ENCODE measurements at places on chromosomes 7 and 10.

GRCh38 chr10:105974803-105975456 is 1189.6 kb downstream of the SORCS1 start:
- no peak for DNase-seq

DNA sequence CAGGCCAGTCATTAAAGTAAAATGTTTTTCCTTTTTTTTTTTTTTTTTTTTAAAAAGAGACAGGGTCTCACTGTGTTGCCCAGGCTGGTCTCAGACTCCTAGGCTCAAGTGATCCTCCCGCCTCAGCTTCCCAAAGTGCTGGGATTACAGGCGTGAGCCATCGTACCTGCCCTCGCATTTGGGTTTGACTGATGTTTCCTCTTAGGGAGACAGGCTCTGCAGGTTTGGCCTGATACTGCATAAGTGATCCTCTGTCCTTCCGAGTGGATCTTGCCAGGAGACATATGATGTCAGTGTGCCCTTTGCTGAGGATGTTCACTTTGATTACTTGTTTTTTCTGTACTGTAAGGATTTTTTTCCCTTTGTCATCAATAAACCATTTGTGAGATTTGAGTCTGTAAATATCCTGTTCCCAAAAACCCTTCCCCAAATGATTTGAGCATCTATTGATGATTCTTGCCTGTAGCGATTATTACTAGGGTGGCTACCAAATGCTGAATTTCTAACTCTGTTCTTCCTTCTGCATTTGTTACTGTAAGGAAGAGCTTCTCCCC is 19.7 kb downstream of the LIMK1 start:
- no peak for DNase-seq

GRCh38 chr7:25454562-25455041 is 226.3 kb upstream of the NPVF start:
- DNase-seq, result no peak

- no peak for DNase-seq
Observed at GRCh38 chr10:68333058-68333395, 299 bp upstream of the PBLD start.

- DNase-seq, result no peak
Observed at GRCh38 chr7:147438216-147438615, 1152.3 kb upstream of the C7orf33 start.

DNA sequence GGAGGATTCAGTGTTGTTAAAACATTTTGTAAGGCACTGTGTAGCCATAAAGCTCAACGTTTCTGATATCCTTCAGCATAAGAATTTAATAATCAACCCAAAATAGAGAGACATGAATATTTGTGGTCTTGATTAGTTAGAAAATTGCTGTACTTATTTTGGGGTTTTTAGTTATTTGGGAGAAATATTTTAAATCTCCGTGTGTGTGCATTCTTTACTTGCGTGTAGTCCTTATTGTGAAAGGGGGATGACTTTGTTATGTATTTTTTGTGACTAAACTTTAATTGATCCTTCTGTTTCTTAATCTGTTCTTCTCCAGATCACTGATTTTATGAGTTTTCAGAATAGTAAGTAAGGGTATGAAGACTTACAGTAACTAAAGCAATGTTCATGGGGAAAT is 81.2 kb downstream of the ZNRF2 start:
- DNase-seq, result no peak

GRCh38 chr7:114412548-114412947 is 2.1 kb upstream of the FOXP2 start:
- no peak for DNase-seq

DNA sequence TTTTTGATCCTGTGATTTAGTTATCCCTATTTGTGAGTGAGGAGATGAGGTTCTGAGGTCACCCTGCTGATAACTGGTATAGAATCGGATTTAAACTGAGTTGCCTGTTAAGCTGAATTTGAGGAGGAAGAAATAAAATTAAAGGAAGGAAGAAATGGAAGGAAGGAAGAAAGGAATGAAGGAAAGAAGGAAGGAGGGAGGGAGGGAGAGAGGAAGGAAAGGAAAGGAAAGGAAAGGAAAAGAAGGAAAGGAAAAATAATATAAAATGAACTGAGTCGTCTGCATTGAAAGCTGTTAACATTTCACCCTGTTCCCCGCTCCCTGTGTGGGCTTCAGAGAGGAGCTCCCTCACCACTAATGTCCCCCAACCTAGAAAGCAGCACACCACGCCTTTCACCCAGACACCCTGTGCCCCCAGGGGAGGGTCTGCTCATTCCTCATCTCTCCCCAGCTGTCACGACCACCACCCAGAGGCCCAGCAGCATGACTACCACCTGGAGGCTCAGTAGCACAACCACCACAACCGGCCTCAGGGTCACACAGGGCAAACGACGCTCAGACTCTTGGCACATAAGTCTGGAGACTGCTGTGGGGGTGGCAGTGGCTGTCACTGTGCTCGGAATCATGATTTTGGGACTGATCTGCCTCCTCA is 16.3 kb downstream of the PILRA start:
- DNase-seq, result no peak

- DNase-seq, result no peak
Observed at GRCh38 chr10:98417481-98417959, 2.5 kb upstream of the PYROXD2 start.

DNA sequence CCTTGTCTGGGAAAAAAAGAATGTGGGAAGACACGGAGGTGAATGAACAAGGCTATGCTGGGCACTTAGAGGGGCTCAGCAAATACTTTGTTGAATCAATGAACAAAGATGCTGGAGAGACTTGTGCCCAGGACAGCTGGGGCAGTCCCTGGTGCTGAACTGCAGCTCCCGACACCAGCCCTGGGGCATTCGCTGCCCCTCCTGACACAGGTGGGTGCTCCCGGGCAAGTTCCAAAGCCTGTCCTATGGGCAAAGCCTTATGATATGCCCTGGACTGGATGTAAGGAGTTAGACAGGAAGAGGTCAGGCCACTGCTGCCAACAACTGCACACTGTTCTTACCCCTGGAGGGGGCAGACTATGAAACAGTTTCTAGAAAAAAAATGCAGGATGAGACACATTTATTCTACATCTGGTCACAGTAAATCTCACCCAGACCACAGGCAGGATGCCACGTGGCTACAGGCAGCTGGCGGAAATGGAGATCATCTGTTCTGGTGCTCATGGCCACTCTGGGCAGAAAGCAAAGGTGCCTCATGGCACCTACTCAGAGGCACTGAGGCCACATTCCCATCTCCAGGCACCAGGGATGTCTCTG is 21.9 kb upstream of the FRAT2 start:
- DNase-seq, result no peak

- no peak for DNase-seq
Observed at GRCh38 chr7:141359262-141359661, 191.9 kb upstream of the AGK start.

GRCh38 chr10:131662851-131663250 is 238.0 kb upstream of the PPP2R2D start:
- DNase-seq, result no peak

GRCh38 chr10:115844591-115844990 is 428.4 kb downstream of the GFRA1 start:
- no peak for DNase-seq
